ENCODE measurements at places on chromosomes 2 and 18.
A peak's percentile ranks its signal among the peaks of the same experiment; 100 is the strongest.

GRCh38 chr2:230925879-230926765 lies 1.1 kb upstream of the GPR55 start:
- no peak for DNase-seq

DNA sequence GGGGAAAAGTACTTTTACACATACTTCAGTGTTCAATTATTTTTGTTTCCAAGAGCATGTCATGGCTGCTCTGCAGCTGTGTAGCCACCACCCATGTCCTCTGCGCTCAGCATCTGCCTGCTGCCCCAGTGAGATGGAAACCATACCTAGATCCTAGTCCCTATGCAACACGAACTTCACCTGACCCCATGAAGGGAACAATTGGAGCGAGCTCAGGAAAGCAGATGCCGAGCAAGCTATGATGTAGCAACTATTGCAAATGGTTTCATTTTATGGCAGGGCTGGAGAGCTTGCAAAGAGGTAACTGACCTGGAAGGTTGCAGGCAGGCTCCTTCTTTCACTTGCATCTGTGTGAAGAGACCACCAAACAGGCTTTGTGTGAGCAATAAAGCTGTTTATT lies 1.3 kb upstream of the CCDC141 start:
- DNase-seq, result no peak

DNA sequence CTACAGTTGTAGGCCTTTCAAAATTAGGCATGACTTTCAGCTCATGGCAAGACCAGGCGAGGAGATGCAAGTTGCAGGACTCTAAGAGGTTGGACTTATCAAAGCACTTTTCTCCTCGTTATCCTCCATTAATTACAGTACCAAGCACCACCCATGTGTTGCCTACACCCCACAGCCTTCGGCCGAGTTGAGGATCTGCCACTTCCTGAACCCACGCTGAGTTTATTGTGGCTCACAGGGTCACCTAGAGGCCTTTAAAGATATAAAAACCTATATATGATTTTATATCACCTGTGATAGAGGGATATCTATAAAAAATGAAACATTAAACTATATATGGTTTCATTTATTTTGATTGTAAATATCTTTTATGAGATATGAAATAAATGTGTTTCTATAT lies 2.6 kb downstream of the UGT1A10 start:
- no peak for DNase-seq

GRCh38 chr2:180196419-180196977 lies 189.4 kb upstream of the CWC22 start:
- DNase-seq, result no peak

- no peak for DNase-seq
These were observed 99.4 kb upstream of the GALNT5 start for GRCh38 chr2:157158111-157158510.

GRCh38 chr2:241228081-241228859 lies 39.8 kb downstream of the ANO7 start:
- DNase-seq, result no peak

- DNase-seq, result peak; percentile 49
These were observed 65.1 kb downstream of the MBP start for GRCh38 chr18:77067291-77068061.

DNA sequence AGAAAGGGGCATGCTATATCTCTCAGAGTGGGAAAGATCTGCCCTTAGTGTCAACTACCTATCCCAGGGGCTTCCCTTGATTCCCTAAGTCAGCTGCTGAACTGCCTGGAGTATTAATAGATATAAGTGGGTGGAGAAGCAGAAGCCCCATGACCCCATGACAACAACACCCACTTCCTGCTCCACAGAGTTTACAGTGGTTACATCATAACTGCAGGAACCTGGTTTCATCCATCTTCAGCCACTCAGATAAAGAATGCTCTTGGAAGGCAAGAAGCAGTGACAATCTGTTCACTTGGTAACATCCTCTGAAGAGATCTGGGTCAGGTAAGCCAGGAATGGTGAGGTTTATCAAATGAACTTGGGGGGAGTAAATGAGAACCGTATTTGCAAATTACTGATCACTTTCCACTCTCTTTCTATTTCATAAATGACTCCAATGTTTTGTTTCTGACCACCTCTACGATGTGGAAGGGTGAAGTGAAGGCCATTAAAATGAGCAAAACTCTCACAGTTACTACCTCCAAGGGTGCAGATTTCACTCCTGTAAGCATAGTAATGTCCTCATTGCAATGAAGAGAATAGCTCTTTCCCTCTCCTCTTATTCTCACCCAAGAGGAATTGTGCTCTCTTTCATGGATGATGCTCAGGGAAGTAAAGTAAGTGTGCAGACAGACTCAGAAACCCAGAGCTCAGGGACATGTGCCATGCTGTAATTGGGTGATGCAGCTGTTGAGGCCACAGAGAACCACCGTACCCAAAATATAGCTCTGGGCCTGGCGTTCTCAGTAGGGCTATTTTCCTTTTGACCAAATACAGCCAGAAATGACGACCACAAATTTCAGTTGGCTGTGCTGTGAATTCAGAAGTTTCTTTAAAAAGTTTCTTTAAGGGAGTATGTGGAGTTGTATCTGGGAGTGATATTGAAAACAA lies 192.8 kb upstream of the APCDD1 start:
- DNase-seq, result no peak

- DNase-seq, result peak; percentile 84
These were observed at the start of gene RETREG2 for GRCh38 chr2:219177552-219178376. Gene RETREG2, plus strand, starts transcription at chr2:219178275. Its CDS starts 78 bp downstream, at chr2:219178353.

GRCh38 chr18:51654488-51655326 lies 457.2 kb upstream of the MEX3C start:
- no peak for DNase-seq
